ENCODE measurements at places on chromosomes 11 and 22.
A peak's percentile ranks its signal among the peaks of the same experiment; 100 is the strongest.

GRCh38 chr11:20658135-20658534 is 11.3 kb upstream of the NELL1 start:
- DNase-seq = no peak

GRCh38 chr11:5690736-5691135 is 1.1 kb downstream of the TRIM22 start:
- no peak for DNase-seq

GRCh38 chr11:65479184-65480145 is 19.4 kb upstream of the MALAT1 start:
- DNase-seq = peak; percentile 62

- DNase-seq = no peak
Observed at GRCh38 chr11:125300791-125301218, 136.3 kb downstream of the PKNOX2 start.

GRCh38 chr11:22536071-22536470 is 89.6 kb downstream of the FANCF start:
- no peak for DNase-seq

All from head of caudate nucleus (tissue), 42 donors.